ENCODE measurements at places on chromosomes 7 and 10.

DNA sequence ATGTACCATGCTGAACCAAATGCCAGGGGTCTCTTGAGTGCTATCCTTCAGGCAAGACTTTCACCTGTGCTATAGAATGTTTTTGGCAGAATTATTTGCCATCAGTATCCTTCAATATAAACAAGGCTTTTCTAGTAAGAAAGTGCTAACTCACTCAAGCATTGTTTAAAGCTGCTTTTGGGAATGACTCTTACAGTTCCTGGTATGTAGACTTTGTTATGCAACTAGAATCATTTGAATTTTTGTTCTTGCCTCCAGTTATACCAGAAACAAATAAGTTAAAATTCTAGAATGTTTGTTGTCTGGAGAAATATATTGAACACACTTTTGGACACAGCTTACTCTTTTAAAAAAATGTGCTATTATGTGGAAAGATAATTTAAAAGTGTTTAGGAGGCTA lies 39.5 kb upstream of the RTKN2 start:
- no peak for DNase-seq

DNA sequence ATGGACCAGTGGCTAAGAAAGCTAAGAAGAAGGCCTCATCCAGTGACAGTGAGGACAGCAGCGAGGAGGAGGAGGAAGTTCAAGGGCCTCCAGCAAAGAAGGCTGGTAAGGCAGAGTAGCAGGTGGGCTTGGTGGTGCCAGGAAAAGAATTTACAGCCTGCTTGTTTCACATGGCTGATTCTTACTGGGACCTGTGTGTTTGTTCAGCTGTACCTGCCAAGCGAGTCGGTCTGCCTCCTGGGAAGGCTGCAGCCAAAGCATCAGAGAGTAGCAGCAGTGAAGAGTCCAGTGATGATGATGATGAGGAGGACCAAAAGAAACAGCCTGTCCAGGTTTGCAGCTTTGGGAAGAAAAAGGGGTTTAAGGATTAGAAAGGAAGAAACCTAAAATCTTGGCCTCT lies 5.0 kb downstream of the NOLC1 start:
- DNase-seq: no peak

DNA sequence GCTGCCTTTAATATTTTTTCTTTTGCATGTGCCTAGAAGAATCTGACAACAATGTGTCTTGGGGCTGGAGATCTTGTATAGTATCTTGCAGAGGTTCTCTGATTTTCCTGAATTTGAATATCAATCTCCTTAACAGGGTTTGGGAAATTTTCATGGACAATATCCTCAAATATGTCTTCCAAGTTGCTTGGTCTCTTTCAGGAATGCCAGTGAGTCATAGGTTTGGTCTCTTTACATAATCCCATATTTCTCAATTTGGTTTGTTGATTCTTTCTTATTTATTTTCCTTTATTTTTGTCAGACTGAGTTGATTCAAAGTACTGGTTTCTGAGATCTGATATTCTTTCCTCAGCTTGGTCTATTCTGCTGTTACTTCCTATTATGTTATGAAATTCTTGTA lies 208.7 kb upstream of the GLI3 start:
- DNase-seq: no peak

GRCh38 chr7:32428546-32428945 lies 61.6 kb downstream of the LSM5 start:
- no peak for DNase-seq

DNA sequence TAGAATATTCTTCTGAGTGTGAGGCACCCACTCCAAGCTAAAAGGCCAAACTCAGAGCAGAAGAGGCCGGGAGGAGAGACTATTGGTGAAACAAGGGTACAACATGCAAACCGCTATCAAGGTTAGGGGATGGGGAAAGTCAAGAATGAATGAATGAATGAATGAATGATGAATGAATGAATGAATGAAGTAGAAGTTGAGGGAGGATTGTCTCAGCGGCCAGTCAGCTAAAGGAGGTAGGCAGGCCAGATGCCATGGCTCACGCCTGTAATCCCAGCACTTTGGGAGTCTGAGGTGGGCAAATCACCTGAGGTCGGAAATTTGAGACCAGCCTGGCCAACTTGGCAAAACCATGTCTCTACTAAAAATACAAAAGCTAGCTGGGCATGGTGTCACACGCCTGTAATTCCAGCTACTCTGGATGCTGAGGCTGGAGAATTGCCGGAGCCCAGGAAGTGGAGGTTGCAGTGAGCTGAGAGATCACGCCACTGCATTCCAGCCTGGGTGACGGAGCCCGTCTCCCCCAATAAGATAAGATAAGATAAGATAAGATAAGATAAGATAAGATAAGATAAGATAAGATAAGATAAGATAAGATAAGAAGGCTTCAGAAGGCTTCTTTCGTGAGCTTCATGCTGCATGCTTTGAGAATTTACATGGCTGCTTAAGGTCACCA lies 250.8 kb downstream of the CCDC3 start:
- no peak for DNase-seq

DNA sequence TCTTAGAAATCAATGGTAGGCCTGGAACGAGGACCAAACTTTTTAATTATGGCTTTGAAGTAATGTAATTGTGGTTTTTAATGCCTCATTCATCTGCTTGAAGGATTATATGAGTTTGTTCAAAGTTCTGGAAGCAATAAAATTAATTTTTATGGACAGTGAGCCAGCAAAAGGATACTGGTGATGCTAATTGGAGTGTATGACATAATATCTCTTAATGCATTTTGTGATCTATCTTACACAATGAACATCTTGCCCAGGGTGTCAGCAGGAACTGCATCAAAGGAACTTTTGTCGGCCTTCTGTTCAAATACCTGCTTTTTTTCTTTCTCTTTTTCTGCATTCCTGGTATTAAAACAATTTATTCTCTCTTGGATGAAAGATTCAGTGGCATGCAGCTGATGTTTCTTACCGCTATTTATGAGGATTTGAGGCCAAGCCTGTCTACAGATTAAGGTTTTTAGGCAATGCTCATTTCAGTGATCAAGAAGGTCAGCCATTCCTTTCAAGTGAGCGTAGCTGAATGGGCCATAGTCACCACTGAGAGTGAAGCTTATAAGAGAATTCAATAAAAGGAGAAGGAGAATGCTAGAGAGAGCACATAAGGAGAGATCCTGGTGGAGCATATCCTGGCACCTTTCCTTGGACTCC lies 974.8 kb downstream of the SORCS3 start:
- DNase-seq: no peak

DNA sequence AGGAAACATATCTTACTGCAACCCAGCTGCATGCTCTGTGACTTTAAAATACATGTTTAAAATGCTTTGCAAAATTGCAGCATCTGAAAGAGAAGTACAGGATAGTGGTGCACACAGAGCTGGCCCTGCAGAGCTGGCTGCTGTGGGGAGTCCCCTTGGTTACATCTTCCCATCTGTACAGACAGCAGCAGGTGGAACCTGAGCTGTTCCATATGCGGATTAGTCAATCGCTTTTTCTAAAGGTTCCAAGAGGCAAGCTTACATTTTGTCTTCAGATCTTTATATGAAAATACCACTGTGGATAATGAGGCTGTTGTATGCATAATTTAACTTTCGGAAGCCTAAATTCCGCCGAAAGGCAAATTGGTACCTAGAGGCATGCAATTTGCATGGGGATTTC lies 444.1 kb downstream of the NRG3 start:
- DNase-seq: no peak

DNA sequence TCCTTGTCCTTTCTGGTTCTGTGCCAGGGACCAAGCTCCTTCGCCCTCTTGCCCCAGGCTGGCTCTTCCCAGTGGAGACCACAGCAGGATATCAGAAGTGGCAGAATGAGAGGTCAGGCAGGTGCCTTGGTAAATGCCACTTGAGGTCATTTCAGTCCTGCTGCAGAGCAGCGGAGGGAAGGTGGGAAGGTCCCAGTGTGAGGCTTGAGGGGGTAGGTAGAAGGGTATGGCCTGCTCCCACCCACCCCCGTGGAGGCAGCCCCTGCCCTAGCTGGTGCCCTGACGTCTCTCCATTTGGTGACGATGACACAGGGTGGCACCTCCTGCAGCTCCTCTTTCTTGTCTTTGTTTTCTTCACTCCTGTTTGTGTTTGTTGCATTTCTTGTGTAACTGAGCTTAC lies 538.8 kb downstream of the TCERG1L start:
- no peak for DNase-seq

- DNase-seq: no peak
Measured at GRCh38 chr10:63288170-63288569, 155.0 kb downstream of the NRBF2 start.

DNA sequence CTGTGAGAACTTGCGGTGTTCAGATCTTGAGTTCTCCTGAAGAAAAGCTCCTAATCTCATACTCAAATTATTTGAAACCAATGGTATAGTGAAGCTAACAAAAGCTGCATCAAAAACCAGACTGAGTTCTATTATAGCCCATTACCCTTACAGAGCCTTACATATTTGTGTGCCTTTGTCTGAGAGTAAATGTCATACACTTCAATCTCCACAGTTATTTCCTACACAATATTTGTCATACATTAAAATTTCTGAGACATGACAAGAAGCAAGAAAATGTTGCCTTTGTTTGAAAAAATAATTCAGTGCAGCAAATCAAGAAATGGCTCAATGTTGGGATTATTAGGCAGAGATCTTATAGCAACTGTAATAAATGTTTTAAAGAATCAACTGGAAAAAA lies 776.1 kb upstream of the MBL2 start:
- no peak for DNase-seq

DNA sequence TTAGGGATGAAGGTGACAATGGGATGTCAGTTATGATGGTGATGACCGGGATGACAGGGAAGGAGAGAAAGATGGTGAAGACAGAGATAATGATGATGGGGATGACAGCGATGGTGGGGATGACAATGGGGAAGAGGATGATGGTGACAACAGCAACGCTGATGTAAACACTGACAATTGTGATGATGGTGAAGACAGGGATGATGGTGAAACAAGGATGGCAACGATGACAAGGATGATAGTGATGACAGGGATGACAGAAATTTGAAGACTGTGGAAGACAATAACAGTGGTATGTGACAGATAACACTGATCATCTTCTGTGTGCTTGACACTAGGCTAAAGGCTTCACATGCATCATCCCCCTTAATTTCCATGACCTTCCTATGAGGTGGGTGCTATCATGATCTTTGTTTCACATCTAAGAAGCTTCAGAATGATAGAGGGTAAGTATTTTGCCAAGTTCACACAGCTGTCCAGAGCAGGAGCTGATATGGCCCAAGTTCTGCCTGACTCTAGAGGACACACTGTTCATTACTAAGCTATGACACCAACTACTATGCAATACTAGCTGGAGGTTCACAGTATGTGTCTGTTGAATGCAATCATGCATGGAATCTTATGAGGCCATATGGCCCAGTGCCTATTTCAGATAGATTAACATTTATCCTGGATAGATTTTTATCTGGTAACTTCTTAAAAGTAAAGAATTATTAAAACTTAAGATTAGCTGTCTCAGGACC lies 105.6 kb downstream of the RNLS start:
- no peak for DNase-seq

DNA sequence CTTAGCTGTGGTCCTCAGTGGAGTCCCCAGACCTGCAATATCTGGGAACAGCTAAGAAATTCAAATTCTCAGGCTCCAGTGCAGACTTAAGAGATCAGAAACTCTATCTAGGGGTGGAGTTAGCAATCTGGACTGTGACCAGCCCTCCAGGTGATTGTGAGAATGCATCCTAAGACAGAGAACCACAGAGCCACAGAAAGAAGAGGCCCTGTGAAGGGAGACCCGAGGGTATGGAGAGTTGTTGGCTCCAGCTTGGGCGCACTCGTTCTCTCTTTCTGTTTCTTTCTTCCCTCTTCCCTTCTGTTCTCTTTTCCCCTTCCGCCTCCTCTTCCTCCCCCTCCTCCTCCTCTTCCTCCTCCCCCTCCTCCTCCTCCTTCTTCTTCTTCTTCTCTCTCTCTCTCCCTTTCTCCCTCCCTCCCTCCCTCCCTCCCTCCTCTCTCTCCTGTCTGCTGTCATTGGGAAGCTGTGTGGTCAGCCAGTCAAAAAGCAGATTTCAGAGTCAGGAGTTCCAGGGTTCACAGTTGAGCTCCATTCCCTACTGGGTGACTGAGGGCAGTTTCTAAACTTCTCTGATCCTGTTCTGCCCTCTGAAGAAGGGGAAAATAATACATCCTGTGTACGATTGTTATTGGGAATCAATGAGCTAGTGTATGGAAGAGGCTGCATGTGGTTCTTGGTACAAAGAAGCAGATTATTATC lies 62.1 kb upstream of the STEAP1B start:
- DNase-seq: no peak

DNA sequence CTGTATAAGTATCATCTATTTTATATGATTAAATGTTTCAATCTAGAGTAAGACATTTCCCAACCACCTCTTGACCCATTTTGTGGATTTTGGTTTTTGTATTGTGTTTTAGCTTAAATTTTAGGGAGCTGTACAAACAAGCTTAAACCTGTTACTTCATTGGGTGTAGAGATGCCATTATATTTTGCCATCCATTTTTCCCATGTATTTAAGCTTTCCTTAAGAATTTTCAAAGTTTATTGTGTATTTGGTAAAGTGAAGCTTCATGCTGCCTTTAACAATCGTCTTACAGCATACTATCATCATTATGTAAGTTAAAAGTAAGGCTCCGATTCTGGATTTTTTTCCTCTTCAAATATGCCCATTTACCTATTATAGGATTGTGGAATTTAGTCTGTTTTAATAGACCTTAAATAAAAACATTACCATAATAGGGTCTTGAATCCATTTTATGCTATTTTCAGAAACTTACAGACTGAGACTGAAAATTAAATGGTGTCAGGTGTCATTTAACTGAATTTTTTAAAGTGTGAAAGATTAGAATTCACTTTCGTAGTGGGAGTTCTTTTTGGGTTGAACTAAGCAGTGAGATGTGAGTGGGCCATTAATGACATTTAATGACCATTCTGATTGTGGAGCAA lies 2.2 kb downstream of the KMT2E start:
- no peak for DNase-seq

DNA sequence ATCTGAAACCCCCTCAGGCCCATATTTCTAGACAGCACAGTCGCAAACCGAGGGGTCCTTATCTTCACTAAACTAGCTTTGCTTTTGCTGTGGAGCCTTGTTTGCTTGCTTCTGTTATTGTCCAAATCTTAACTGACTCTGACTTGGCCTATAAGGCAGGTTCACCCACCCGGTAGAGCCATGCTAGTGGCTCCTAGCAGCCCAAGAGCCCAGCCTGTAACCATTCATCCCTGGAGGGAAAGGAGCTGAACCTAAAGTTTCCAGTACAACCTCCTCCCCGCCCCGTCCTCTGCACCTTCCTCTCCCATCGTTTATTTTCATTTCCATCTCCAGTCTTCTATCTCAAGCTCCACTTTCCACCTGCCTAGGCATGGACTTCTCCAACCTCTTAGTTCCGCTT lies 345.7 kb downstream of the PTPRN2 start:
- no peak for DNase-seq

GRCh38 chr10:120300513-120300912 lies 156.5 kb upstream of the PLPP4 start:
- no peak for DNase-seq

DNA sequence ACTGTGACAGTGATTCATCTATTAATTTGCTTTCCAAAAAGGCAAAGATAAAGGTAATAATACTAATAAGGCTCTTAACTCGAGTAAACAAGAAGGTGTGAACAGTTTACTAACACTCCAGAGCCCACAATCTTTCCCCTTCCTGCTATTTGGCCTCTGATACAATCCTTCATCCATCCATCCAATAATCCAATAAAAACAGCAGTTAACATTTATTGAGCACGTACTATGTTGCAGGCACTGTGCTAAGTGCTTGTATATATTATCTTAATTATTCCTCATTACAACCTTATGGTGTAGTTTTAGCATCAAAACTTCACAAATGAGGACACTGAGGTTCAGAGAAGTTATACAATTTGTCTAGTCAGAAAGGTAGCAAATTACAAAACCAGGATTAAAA lies 49.5 kb downstream of the EZH2 start:
- no peak for DNase-seq

All from midbrain (tissue), 1 donor.